ENCODE measurements at places on chromosomes 16 and 17.

DNA sequence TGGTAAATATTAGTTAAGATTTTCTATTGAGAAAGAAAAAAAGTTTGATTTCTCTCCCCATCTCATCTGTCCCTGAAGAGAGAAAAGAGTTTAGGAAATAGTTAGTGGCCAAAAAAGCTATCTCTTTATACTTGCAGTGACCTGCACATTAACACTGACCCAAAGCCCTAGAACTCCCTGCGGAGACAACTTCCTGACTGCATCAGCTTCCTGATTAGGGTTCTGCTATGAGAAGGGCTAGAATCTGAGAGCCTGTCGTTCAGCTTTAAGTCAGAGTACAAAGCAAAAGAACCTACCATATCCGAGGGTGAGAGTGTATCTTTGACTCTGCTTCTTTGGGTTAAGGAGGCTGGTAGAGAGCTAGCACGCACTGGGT, 24.7 kb downstream of the LIMD2 start:
- peaks cover 6% of the 10 kb centered on the region for H3K4me1 ChIP-seq
- no peak overlapping the region for H3K27ac ChIP-seq
- H3K36me3 ChIP-seq: peaks cover 22% of the 10 kb centered on the region
- H3K27me3 ChIP-seq: no peaks in the 10 kb centered on the region
- no peak overlapping the region for H3K4me3 ChIP-seq
- DNase-seq: no peak

- no peak for DNase-seq
- H3K36me3 ChIP-seq: peaks cover 20% of the 10 kb centered on the region
- H3K27ac ChIP-seq: peak overlapping the region; percentile 96
- peaks cover 47% of the 10 kb centered on the region for H3K4me1 ChIP-seq
- H3K4me3 ChIP-seq: peak overlapping the region; percentile 99
Measured at GRCh38 chr17:42018339-42018738, 1.1 kb upstream of the DNAJC7 start.

DNA sequence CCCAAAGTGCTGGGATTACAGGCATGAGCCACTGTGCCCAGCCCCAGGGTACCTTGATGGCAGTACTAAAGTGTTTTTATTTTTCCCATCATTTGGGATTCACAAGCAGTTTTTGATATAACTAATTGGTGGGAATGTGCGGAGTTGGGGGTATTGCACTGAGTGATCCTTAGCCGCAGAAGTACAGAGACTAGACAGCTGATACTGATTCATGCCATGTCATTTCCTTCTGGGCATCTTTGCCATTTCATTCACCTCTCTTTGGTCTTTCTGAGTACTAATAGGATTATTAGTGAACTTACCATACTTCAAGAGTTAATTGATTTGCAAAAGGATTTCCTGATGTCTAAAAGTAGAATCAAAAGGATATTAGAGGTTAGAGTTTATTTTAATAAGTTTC, 9.7 kb downstream of the NMT1 start:
- DNase-seq: no peak
- H3K36me3 ChIP-seq: peaks cover 36% of the 10 kb centered on the region
- peaks cover 8% of the 10 kb centered on the region for H3K4me1 ChIP-seq
- no peak overlapping the region for H3K4me3 ChIP-seq
- no peaks in the 10 kb centered on the region for H3K27me3 ChIP-seq
- no peak overlapping the region for H3K27ac ChIP-seq

DNA sequence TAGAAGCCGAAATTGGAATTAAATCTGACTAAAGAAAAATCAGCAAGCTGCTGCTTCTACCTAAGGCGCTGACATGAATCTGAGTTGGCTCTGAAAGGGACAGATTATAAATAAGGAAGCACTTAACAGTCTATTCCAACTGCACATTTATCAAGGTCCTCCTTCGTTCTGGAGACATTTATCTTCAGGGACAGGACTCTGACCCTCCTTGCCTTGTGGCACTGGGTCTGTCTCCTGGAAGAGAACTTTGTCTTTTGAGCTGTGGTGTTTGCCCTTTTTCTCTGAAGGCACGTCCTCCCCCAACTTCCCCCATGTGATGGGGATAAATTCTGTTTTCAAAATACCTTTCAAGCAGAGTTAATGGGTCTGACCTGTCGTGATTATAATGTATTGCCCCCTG, 47.0 kb upstream of the MARCHF10 start:
- H3K27ac ChIP-seq: no peak overlapping the region
- no peak for DNase-seq
- peaks cover 3% of the 10 kb centered on the region for H3K27me3 ChIP-seq
- H3K36me3 ChIP-seq: no peaks in the 10 kb centered on the region

GRCh38 chr17:28551421-28552175, 826 bp downstream of the UNC119 start:
- H3K36me3 ChIP-seq: peaks cover 40% of the 10 kb centered on the region
- H3K27ac ChIP-seq: peak overlapping the region; percentile 90
- peak; percentile 68 for DNase-seq
- no peaks in the 10 kb centered on the region for H3K27me3 ChIP-seq
- peak overlapping the region; percentile 96 for H3K4me3 ChIP-seq

DNA sequence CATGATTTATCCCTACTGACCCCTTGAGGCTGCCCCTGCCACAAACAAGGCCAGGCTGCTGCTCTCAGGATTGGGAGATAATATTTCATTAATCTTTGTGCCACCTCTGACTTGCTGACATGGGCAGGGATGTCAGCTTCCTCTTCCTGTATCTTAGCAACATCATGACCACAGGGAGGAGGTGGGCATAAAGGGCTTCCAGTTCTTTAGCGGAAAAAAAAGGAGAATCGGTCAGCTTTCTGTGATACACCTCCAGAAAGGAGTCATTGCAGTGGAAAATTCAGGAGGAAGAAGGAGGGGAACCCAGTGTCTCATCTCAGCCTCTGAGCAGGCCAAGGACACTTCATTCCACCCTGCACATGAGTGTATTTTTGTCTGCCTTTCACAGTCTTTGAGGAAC, 206.8 kb upstream of the SDK2 start:
- H3K4me3 ChIP-seq: no peak overlapping the region
- DNase-seq: no peak
- H3K36me3 ChIP-seq: no peaks in the 10 kb centered on the region
- no peaks in the 10 kb centered on the region for H3K4me1 ChIP-seq

- H3K4me1 ChIP-seq: no peaks in the 10 kb centered on the region
- no peaks in the 10 kb centered on the region for H3K36me3 ChIP-seq
- no peak overlapping the region for H3K27ac ChIP-seq
Measured at GRCh38 chr17:17361867-17362539, 58.8 kb downstream of the NT5M start.

GRCh38 chr17:54985476-54985875, 16.9 kb downstream of the STXBP4 start:
- H3K27ac ChIP-seq: no peak overlapping the region
- no peaks in the 10 kb centered on the region for H3K4me1 ChIP-seq
- H3K27me3 ChIP-seq: no peaks in the 10 kb centered on the region
- no peak overlapping the region for H3K4me3 ChIP-seq
- DNase-seq: no peak

- no peaks in the 10 kb centered on the region for H3K36me3 ChIP-seq
- no peak for DNase-seq
- H3K27ac ChIP-seq: no peak overlapping the region
- peaks cover 2% of the 10 kb centered on the region for H3K27me3 ChIP-seq
Measured at GRCh38 chr16:77869997-77870813, 81.8 kb downstream of the VAT1L start.

DNA sequence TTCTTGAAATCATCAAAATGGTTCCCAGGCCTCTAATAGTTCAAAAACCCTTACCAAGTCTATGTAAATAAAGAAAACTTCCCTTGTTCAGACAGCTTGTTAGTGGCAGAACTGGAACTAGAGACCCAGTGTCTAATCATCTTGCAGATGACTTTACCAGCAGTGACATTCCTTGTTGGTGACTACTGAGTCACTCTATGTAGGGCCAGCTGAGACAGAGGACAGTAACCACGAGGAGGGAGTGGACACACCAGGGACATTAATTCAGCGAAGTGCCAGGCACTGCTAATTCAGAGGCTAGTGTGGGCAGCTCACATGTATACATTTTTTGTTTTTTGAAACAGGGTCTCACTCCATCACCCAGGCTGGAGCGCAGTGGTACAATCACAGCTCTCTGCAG, 6.1 kb upstream of the HEATR3 start:
- no peak overlapping the region for H3K4me3 ChIP-seq
- DNase-seq: no peak
- H3K4me1 ChIP-seq: no peaks in the 10 kb centered on the region
- H3K36me3 ChIP-seq: no peaks in the 10 kb centered on the region

- H3K4me3 ChIP-seq: no peak overlapping the region
- H3K27ac ChIP-seq: no peak overlapping the region
- peaks cover 43% of the 10 kb centered on the region for H3K36me3 ChIP-seq
Measured at GRCh38 chr16:74448990-74449389, 27.7 kb upstream of the CLEC18B start.

- no peaks in the 10 kb centered on the region for H3K4me1 ChIP-seq
- no peak overlapping the region for H3K27ac ChIP-seq
- no peaks in the 10 kb centered on the region for H3K27me3 ChIP-seq
- no peak overlapping the region for H3K4me3 ChIP-seq
Measured at GRCh38 chr17:67026341-67026740, 18.0 kb upstream of the CACNG1 start.

DNA sequence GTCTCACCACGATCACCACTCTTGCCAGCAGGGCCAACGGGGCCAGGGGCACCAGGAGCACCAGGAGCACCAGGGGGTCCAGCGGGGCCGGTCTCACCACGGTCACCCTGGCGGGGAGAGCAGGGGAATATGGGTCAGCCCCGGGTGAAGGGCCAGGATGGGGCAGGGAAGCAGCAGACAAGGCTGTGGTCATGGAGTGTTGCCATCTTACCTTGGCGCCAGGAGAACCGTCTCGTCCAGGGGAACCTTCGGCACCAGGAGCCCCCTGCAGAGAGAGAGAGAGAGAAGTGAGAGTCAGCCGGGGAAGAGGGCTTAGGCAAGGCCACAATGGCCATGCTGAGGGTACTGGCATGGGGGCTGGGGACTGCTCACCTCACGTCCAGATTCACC, 12.9 kb downstream of the COL1A1 start:
- no peaks in the 10 kb centered on the region for H3K36me3 ChIP-seq
- no peak for DNase-seq
- H3K4me3 ChIP-seq: no peak overlapping the region
- H3K27me3 ChIP-seq: no peaks in the 10 kb centered on the region
- H3K4me1 ChIP-seq: peaks cover 7% of the 10 kb centered on the region
- no peak overlapping the region for H3K27ac ChIP-seq

DNA sequence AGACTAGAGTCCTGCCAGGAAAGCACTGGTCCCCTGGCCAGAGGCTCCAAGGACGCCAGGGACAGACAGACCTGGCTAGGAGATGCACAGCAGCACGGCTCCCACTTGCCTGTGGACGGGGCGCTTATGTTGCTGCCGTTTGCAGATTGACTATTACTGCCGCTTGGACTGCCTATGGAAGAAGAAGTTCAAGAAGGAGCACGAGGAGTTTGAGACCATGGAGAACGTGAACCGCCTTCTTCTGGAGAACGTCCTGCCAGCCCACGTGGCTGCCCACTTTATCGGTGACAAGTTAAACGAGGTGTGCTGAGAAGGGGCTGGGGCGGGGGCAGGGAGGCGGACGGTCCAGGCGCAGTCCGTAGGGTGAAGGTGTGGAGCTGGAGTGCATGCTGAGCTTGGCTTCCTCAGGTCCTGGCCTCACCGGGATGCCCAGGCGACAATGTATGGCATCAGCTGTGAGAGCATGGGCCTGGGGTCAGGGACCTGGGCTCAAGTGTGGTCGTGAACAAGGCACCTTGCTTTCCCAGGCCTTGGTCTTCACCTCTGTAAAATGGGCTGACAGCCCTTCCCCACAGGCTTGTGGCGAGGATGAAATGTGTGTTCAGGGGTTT, 45.6 kb downstream of the ADCY7 start:
- no peak overlapping the region for H3K27ac ChIP-seq
- no peak overlapping the region for H3K4me3 ChIP-seq
- peaks cover 22% of the 10 kb centered on the region for H3K4me1 ChIP-seq
- no peaks in the 10 kb centered on the region for H3K27me3 ChIP-seq
- DNase-seq: no peak
- H3K36me3 ChIP-seq: peaks cover 62% of the 10 kb centered on the region

DNA sequence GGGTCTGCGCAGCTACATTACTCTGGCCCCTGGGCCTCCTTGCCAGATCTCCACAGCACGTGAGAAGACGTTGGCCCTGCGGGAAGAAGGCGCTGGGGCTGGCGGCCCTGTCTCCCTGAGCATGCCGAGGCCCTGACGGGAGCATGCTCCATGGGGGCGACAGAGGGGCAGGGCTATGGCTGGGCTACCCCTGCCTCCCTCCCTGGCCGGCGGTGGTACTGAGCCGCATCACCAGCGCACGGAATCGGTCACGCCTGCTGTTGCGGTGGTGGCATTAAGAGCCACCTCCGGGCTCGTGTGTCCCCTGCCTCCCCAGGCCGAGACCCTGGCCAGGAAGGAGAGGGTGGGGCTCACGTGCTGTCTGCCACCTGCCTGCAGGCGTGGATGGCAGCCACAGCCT, 28.1 kb downstream of the MAPK8IP3 start:
- H3K27ac ChIP-seq: no peak overlapping the region
- peaks cover 15% of the 10 kb centered on the region for H3K36me3 ChIP-seq
- H3K4me1 ChIP-seq: no peaks in the 10 kb centered on the region
- no peak for DNase-seq

GRCh38 chr16:29891525-29892457, 7.6 kb downstream of the SEZ6L2 start:
- H3K4me3 ChIP-seq: no peak overlapping the region
- no peaks in the 10 kb centered on the region for H3K4me1 ChIP-seq
- DNase-seq: no peak
- peaks cover 5% of the 10 kb centered on the region for H3K27me3 ChIP-seq
- no peaks in the 10 kb centered on the region for H3K36me3 ChIP-seq

DNA sequence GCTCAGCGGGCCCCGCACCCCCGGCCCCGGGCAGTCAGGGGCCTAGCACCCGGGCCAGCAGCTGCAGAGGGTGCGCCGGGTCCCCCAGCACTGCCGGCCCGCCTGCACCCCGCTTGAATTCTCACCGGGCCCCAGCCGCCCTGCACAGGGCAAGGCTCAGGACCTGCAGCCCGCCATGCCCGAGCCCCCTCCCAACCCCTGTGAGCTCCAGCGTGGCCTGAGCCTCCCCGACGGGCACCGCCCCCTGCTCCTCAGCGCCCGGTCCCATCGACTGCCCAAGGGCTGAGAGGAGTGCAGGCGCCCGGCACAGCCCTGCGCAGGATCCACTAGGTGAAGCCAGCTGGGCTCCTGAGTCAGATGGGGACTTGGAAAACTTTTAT, 1.7 kb upstream of the BRCA1 start:
- H3K4me1 ChIP-seq: peaks cover 27% of the 10 kb centered on the region
- H3K27me3 ChIP-seq: no peaks in the 10 kb centered on the region
- H3K4me3 ChIP-seq: peak overlapping the region; percentile 72

GRCh38 chr16:54060599-54061421, 225.8 kb downstream of the IRX3 start:
- no peaks in the 10 kb centered on the region for H3K4me1 ChIP-seq
- H3K27me3 ChIP-seq: no peaks in the 10 kb centered on the region
- H3K4me3 ChIP-seq: no peak overlapping the region
- no peak for DNase-seq
- no peak overlapping the region for H3K27ac ChIP-seq
- no peaks in the 10 kb centered on the region for H3K36me3 ChIP-seq

- no peaks in the 10 kb centered on the region for H3K36me3 ChIP-seq
- H3K27me3 ChIP-seq: no peaks in the 10 kb centered on the region
- no peaks in the 10 kb centered on the region for H3K4me1 ChIP-seq
- H3K4me3 ChIP-seq: no peak overlapping the region
- no peak for DNase-seq
Measured at GRCh38 chr16:10631886-10632285, 51.5 kb upstream of the EMP2 start.

Measured in activated CD4-positive, alpha-beta T cell treated with anti-CD3 and anti-CD28 coated beads, Interleukin-2, amount 10 ng/mL, durations not matched to agents 24 days and 14 days (primary cell).